ENCODE measurements at places on chromosomes 7 and 10.

DNA sequence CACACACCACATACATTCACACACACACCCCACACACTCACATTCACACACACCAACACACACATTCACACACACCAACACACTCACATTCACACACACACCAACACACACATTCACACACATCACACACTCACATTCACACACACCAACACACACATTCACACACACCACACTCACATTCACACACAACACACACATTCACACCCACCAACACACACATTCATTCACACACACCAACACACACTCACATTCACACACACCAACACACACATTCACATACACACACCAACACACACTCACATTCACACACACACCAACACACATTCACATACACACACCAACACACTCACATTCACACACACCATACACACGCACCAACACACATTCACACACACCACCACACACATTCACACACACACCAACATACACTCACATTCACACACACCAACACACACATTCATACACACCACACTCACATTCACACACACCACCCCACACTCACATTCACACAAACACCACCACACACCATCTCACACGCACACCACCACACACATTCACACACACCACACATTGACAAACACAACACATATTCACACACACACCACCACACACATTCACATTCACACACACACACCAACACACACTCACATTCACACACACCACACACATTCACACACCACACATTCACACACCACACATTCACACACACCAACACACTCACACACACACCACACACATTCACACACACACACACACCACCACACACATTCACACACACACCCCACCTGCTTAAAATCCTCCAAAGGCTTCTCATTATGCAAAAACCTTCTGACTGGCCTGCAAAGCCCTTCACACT is 9.0 kb downstream of the TAS2R40 start:
- no peak for DNase-seq

DNA sequence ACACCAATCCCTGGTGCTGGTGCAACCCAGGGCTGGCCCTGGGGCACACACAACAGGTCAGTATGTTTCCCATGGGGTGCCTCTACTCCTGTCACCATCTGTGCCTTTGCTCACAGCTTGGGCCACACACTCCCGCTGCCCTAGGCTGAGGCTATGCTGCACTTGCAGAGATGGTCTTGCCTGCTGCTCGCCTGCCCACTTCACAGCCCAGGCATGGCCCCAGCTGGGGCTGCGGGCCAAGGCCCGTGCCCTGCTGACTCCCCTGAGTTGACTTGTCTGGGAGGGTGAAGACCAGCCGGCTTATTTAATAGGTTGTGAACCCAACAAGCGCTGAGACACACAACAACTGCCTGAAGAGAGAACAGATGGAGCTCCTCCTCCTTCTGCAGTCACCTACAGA is 184.1 kb downstream of the ZNF33B start:
- no peak for DNase-seq

- no peak for DNase-seq
These were observed 594.2 kb downstream of the CALN1 start for GRCh38 chr7:71817916-71818315.

- no peak for DNase-seq
These were observed 36.9 kb downstream of the FRMPD2 start for GRCh38 chr10:48237259-48238250.

DNA sequence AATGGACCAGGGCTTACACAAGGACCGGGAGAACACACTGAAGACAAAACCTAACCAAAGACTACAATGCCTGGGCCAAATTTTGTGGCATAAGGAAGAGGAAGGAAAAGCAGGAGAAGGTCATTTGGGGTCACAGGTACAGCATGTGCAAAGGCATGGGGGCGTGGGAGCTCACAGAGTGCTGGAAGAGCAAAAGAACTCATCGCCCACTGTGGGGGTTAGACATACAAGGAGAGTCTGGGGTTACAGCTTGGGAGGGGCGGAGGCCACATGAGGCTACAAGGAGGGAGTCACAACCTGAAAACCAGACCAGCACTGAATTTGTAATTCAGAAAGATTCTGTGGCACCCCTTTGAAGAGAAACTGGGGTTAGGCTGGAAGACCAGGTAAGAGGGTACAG is 9.7 kb downstream of the PUS7 start:
- no peak for DNase-seq

DNA sequence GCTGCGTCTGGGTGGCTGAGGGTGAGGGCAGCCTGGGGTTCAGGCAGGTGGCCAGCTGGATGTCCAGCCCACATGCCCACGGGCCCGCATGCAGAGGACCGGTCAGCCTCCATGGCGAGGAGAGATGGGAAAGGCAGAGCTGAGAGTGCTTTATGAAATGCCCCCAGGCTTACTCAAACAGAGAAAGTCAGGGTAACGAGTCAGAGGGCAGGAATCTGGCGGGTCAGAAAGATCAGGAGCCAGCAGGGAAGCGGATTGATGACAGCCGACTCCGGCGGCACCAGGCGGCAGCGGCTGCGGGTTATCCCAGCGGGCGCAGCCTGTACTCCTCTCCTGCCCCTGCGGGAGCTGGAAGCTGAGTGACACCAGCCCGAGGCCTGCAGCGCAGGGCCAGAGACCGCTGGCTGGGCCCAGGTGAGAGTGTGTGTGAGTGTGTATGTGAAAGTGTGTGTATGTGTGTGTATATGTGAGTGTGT is 13.4 kb downstream of the SLC13A4 start:
- no peak for DNase-seq

- DNase-seq: peak; percentile 75
These were observed 77.8 kb upstream of the ATP6V0A4 start for GRCh38 chr7:138875794-138876193.

GRCh38 chr10:44387853-44388251 is 3.0 kb upstream of the CXCL12 start:
- no peak for DNase-seq

GRCh38 chr7:21128062-21128817 is 299.6 kb upstream of the SP4 start:
- no peak for DNase-seq

DNA sequence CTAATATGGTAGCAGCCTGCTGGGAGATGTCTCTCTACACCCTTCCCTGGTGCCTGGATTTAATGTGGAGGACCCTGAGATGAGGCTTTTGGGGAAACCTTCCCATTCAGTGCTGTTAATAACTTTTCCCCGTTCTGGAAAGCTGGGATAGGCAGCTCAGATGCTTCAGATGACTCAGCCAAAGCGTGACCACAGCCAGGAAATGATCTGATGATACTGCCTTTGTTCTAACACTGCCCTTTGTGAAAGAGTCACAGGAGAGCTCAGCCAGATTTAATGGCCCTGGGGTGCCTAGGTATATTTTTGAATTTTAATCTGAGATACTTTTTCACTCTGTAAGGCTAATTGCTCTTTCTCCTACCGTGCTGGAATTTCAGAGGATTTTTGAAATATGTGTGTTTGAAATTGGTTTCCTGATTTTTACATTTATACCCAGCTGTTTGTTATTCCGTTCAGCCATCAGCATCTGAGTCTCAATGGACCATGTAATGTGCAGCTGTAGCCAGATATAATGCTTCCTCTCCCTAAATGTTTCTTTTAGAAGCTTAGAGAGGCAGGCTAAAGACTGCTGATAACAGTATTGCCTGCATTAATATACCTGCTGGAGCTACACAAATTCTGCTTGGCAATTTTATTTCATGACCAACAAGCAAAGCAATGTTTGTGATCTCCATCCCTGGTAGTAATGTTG is 17.8 kb downstream of the CELF2 start:
- DNase-seq: no peak

DNA sequence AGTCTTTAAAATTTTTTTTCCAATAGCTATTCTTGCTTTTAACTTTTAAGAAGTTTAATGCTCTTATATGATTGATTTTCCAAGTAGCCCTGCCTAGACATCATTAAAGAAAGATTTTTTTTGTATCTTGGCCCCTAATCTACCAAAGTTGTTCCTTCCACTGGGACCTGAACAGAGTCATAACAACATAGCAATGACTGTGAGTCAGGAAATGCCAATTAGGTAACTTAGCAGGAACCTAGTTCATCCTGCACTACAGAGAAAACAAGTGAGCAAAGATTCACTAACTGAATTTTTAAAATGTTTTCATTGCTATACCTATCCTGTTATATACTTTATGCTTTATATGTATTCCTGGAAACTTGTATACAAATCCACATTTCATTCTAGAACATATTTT is 284.7 kb downstream of the BICC1 start:
- no peak for DNase-seq

DNA sequence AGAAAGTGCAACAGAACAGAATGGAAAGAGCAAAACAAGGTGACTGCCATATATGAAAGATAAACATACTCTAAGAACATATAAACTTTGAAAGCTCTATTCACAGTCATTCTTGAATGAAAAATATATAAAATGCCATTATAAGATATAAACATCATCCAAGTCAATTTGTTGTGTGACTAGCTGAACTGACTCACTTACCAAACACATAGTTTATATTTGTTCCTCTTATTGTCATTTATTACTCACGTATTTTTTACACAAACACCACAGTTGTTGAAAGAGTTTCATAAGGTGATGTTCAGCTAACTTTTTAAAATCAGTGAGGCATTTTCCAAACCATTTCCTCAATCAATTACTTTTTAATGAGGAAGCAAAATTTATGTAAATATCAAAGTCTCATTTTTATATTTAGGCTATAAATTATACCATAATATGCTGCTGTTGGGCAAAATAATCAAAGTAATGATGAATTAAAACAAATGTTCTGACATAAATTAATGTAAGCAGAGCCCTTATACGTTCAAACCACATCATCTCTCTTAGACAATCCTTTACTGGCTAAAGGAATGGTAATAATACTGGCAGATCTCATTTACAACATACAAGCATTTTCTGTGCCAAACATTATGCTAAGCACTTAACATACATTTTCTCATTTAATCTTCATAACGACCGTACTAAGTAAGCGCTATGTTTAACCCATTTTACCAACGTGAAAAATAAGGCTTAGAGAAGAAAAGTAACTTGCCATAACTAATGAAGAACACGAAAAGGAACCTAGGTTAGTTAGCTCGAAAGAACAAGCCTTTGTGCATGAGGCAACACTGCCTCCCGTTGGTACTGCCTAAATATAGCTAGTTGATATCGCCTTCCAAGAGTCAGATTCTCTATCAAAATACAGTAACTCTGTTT is 7.3 kb downstream of the LRRN3 start:
- peak; percentile 79 for DNase-seq

DNA sequence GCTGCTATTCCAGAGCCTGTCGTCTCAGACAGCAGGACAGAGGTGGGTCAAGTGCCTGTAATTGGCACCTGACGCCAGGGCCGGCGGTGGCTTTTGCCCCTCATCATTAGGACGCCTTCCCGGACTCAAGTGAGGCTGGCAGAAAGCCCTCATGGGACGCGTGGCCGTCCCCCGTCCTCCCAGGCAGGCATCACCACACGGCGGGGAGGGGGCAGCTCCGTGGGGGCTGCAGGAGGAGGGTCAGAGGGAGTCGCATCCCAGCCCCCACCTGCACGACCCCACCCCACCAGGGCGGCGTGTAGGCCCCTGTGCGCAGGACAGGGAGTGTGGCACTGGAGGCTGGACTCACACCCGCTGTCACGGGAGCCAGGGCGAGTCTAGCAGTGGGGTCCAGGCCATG is 16.3 kb downstream of the CFAP46 start:
- peak; percentile 14 for DNase-seq

DNA sequence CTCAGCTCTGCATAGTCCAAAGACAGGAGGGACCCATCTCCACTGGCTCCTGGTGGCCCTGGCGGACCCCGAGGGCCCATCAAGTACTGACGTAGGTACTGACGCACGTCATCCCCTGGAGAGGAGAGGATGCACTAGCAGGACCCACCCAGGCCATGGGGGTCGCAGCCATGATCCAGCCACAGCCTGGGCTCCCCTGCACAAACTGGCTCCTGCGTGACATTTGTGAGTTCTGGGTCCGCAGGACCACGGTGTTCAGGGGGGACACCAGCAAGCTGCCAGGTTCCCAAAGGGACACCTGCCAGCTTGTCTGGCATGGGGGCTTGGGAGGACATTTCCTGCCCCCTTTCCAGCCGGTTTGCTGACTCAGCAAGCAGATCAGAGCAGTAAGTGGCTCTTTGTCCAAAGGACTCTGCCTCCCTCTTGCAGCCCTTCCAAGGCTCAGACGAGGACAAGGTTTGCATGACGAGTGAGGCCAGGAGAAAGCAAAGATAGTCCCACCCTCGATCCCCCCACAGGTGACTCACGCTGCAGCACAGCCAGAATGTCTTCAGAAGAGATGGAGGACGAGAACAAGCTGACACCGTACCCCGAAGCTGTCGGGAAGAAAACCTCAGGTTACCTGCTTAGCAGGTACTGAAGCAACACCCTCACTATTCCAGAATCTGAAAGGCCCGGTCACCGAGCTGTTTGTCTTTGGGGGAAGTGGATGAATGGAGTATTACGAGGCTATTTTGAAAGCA is 49.0 kb downstream of the COL17A1 start:
- DNase-seq: no peak

- DNase-seq: no peak
These were observed 155.0 kb upstream of the LANCL2 start for GRCh38 chr7:55210176-55210575.

- peak; percentile 84 for DNase-seq
These were observed 46.4 kb upstream of the TMEM72 start for GRCh38 chr10:44864637-44865288.

DNA sequence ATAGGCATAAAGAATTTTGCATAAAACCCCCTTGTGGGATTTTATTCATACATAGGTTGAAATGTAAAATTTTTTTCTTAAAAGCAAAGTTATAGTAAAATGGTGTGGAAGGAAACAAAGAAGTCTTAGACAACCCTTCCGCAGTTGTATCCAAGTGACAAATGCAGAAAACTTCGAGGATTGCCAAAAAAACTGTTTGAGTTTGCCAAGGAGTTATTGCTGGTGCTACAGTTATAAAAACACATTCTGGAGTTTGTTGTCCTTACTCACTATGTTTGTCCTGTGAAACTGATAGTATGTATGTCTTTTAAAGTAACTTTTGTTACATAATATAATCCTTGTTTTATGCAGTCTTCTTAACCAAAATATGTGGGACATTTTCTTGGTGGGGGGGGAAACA is 120.3 kb downstream of the FOXP2 start:
- no peak for DNase-seq

GRCh38 chr7:70338015-70338414 is 739.7 kb downstream of the AUTS2 start:
- DNase-seq: no peak

DNA sequence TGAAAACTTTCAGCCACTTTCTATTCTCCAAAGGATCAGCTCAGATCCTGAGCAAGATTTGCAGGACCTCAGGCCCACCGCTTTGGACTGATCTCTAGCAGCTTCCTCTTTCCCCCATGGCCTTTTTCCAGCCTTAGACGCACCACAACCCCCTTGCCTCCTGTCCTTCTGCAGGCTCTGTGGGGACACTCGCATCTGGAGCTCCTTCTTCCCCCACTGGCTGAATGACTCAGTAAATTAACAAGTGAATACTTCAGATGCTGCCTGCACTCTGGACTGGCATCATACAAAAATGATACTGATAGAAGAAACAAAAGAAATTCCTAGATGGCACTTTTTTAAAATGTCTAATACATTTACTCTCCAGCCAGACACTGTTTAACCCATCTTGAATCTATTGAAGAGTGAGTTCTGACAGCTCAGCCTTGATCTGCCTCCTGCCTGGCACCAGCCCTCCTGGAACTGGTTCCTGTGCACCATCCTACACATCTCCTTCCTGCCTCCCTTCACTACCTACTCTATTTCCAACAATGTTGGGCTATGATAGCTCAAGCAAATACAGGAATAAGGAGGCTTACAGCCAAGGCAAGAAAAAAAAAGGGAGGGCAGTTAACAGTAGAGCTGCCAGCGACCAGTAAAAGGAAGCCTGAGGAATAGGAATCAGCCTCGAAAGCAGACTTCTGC is 3.3 kb downstream of the FRMPD2 start:
- no peak for DNase-seq
